ENCODE measurements at places on chromosomes 11 and 22.

DNA sequence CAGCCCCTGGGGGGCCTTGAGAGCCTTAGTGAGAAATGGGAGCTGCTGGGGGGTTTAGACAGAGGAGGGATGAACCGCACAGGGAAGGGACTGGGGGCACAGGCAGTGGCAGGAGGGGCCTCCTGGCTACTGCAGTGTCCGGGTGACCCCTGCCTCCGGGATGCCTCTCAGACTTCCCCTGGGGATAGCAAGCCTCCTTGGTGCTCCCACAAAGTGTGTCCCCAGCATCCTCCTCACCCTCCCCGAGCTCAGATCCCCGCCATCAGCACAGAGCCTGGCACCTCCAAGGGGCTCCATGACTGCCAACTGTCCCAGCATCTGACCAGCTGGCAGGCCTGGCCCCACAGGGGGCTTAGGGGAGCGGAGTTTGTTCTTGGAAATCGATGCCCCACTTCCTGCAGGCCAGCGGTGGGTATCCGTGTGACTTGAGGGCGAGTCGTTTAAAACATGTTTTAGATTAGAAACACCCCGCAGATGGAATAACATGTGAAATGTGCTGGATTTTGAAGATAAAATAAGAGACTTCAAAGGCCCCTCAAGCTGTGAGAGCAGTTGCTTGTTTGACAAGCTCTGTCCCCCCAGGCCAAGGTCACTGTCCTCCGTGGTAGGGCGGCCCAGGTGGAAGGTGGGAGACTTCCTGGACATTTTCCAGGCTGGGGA is 13.5 kb upstream of the FLRT1 start:
- no peak for DNase-seq

DNA sequence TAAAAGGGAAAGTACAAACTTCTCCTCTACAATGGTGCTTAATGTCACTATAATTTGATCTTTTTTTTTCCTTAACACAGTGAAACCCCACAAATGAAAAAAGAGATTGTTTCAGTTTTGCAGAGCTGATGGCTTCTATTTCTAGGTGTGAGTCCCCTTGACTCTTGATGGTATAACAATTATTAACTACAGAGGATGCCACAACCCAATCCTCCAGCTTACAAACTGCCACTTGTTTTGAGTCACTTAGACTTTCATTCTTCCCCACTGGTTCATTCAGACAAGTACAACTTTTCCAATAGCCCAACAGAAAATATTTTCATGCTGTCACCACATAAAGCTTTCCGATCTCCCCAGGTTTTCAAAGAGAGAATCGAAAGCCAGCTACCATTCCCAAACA is 812.2 kb downstream of the LRRC4C start:
- DNase-seq = peak; percentile 29

DNA sequence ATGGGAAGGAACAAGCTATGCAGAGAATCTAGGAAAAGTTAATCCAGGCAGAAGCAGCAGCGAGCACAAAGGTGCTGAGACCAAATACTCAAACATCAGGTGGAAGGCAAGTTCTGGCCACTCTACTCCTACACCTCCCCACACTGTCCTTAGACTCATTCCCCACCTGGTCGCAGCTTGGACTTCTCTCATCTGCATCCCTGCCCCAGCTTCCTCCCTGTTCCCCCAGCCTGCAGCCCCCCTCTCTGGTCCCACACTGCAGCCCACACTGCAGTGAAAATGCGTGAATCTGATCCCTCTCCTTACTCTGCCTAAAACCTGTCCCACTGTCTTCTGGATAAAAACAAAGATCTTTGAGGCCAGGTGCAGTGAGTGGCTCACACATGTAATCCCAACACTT is 9.1 kb downstream of the TPBGL start:
- DNase-seq = no peak

DNA sequence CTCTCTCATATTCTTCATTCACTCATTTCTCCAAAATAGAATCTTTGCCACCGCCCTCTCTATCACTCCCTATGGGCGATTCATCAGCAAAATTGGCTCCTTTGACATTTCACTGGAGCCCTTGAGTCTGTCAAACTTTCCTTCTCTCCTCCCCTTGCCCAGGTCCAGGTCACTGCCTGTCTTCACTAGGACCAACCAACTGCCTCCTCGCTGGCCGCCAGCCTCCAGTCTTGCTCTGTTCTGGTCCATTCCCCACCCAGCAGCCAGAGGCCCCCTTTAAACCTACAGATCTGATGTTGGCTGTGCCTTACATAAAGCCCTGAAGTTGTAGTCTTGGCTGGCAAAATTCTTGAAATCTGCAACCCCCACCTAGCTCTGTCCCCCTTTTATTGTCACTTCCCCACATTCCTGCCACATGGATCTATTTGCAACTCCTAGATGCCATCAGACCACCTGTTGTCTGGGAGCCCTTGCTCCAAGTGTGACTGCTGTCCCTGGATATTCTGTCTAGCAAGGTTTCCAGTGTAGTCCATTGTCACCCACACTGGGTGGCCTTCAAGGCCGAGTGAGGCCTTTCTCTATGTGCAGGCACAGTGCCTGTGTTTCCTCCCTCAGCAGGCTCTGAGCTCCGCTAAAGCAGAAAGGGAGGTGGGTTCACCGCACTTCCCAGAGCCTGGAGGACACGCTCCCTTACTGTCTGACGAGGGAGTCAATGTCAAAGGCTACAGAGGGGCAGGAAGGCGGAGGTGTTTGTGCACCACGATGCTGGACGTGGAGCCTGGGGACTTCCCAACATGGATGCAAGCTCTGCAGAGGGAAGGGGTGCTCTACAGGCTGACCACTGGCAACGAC is 25.5 kb downstream of the MYEOV start:
- DNase-seq = no peak

DNA sequence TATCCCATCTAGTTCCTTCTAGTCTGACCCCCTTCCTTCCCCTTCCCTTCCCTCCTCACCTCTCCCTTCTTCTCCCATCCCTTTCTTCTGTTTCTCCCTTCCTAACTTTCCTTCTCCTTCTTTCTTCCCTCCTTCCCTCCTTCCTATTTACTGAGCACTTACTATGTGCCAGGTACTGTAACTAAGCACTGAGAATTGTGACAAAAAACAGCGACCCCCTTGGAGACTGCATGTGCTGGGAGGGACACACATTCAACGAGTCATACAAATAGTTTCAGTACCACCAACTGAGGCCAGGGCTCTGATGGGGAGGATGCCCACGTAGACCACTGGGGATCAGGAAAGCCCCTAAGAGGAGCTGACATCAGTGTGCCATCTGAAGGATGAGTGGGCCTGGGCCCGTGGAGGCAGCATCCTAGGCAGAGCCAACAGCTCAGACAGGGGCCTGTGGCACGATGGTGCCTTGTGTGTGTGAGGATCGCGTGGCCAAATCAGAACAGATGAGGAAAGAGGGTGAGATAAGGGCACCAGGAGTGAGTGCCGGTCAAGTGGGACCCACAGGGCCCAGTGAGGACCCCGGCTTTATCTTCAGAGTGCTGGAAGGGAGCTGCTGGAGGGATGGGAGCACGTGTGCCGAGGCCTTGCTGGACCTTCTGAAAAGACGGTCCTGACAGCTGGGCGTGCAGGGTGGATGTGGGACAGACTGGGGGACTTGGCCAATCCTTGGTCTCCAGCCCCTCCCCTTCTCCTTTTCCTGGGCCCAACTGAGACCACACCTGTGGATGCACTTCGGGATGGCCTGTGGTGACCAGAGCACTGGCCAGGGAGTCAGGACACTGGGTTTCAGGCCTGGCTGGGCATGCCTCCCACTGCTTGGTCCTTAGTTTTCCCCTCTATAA is 38.4 kb upstream of the CRYBB3 start:
- DNase-seq = no peak

GRCh38 chr11:70040869-70041501 is 37.1 kb upstream of the ANO1 start:
- no peak for DNase-seq

- peak; percentile 95 for DNase-seq
These were observed 114.8 kb downstream of the SNX19 start for GRCh38 chr11:130801333-130802122.

DNA sequence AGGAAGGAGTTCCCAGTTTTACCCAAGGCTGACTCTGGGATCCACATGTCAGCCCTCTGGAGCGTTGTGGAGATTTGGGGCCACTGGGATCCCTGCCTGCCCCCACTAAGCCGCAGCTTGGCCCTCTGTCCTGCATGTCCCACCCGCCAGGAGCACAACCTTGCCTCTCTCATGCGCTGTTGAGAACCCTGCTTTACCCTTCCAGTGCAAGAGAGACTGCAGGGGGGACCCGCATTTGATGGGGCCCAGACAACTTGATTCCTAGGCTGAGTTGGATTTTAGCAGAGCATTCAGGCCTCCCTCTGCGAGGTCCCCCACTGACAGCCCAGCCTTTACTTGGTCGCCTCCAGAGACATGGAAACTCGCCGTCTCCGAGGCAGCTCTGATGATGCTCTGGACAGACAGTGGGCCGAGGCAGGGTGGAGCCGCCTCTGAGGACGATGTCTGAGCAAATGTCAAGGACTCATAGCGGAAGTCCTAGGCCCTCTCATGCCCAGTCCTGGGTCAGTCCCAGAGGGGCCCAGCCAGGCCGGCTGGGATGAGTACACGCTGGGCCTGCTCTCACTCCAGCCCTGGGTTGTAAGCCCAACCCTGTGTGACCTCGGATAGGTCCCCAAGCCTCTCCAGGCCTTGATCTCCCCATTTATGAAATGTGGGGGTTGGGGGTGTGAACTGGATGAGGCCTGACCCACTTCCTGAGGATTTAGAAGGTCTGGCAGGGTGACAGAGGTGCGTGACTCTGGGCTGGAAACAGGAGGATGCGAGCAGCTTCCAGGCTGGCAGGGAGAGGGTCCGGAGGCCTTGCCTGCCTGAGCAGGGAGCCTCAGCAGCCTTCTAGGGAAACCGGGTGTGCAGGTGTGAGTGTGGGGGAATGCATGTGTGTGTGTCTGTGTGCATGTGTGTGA is 630 bp downstream of the CD5 start:
- DNase-seq = no peak

DNA sequence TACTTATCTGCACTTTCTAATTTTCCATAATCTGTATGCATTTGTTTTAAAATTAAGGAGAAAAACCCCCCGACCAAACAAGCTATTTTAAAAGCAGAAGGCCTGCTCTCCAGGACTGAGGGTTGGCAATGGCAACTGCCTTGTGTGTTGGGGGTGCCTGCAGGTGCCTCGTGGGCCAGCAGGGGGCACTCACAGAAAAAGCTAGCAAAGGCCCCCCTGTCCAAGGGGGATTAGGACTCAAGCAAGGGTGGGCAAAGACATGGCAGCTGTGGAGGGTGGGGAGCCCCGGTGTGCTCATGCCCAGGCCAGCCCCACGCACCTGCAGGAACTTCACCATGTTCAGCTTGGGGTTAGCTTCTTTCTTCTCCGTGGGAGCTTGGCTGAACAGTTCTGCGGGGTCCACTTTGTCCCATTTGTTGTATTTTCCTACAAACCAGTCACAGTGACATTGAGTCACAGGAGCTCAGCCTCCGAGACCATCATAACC is 10.3 kb downstream of the TOP3B start:
- no peak for DNase-seq

DNA sequence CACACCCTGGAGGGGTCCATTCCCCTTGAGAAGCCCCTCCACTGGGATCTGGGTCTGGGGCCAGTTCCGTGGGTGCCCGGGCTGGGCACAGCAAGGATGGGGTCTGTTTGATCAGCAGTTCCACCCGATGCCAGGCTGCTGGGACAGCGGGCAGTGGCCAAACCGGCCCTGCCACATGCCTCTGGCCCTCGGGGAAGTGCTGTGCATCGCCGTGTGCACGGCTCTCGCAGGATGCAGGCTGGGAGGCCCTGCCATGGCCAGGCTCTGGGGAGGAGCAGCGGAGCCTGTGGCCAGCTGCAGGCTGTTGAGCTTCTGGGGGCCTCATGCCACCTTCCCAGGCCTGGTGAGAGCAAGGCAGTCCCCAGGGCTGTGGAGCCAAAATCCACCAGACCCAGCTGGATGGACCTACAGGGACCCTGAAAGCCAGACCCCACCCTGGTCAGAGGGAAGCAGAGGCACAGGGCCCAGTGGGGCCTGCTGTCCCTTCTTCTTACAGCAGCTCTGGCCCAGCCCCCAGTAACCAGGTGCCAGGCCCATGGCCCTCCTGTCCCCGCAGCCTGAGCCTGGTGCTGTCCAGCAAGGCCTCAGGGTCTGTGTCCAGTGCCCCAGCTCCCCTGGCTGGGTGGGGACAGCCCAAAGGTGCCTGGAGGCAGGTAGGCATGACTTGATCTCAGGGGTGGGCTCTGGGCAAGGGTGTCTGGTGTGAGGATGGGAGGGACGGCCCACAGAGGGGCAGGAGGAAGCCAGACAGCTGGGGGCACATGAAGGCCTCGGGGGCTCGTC is 57.3 kb downstream of the WNT7B start:
- DNase-seq = peak; percentile 17

DNA sequence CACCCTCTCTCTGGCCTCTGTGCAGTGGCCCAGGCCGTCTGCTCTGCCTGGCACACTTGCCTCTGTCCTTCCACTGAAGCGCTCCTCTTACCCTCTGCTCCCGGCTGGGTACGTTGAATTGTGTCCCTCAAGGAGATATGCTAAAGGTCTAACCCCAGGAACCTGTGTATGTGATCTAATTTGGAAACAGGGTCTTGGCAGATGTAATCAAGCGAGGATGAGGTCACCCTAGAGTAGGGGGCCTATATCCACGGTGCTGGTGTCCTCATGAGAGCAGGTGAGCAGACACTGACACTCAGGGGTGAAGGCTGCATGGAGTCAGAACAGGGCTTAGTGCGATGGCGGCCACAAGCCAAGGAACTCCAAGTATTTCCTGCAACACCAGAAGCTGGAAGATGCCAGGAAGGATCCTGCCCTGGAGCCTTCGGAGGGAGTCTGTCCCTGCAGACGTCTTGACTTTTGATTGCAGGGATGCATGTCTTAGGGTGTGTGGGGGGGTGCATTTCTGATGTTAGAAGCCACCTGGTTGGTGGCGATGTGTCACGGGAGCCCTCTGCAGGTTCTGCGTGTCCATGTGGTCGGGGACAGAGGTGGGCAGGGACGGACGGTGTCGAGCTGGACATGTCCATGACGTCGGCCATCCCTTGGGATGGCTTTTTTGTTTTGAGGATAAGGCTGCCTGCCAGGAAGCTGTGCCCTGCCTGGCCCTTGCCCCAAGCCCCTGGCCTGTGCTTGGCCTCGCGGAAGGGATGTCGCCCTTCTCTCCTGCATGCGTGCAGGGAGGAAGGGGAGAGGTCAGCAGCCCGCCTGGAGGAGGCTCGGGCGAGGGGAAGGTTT is 68.6 kb downstream of the LRP5 start:
- no peak for DNase-seq

GRCh38 chr11:8870411-8871170 is 40.4 kb upstream of the AKIP1 start:
- peak; percentile 29 for DNase-seq

DNA sequence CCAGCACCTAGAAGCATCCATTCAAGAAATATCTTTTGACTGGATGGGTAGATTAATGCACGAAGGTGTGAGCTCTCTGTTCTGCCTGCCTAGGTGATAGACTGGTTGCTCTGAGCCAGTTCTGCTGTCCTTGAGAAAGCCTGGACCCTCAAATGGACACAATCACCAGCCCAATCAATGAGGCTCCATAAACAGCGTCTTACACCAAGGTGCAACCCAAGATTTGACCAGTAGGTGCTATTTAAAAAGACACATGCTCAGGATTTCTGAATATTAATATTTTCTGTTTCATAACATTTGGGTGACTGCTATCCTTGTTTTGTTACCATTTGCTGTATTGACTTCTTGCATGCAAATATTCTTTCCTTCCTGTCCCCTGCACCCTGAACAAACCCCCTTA is 39.0 kb downstream of the PAMR1 start:
- no peak for DNase-seq

All from RCC 7860 (cell line).